HTR-8/SVneo (cell line): ENCODE measurements at places on chromosomes 12 and 14.

- no peak for DNase-seq
Observed at GRCh38 chr14:93089521-93090269, 26.0 kb downstream of the ITPK1 start.

DNA sequence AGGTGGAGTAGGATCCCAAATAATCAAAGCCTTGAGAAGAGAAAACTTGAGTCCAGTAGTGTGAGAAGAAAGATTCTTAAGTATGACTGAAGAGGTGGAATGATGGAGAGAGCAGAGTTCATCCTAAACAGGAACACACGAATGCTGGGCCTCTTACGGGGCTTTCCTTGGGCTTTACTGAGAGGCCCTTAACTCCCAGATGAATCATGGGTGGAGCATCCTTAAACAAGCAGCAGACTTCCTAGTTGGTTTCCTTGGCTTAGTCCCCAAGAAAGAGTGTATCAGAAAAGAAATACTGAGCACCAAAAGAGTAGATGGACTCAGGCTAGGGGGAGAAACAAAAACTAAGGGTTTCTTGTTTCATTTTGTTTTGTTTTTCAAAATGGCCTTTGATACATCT is 132.5 kb downstream of the GPR135 start:
- peak; percentile 38 for DNase-seq

- peak; percentile 56 for DNase-seq
Observed at GRCh38 chr14:93655078-93655750, 133.1 kb downstream of the PRIMA1 start.

DNA sequence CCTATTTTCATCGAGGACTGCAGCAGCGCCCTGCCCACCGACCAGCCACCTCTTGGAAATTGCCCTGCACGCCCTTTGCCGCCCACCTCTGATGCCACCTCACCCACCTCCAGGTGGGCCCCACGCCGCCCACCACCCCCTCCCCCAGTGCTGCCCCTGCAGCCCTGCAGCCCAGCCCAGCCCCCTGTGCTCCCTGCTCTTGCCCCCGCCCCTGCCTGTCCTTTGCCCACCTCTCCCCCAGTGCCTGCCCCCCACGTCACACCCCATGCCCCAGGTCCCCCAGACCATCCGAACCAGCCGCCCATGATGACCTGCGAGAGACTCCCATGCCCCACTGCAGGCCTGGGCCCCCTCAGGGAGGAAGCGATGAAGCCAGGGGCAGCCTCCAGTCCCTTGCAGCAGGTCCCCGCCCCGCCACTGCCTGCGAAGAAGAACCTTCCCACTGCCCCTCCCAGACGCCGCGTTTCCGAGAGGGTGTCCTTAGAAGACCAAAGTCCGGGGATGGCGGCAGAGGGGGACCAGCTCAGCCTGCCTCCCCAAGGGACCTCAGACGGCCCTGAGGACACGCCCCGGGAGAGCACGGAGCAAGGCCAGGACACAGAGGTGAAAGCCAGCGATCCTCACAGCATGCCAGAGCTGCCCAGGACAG is 96.5 kb downstream of the LGMN start:
- no peak for DNase-seq

GRCh38 chr12:69464428-69464827 is 5.8 kb upstream of the FRS2 start:
- no peak for DNase-seq

DNA sequence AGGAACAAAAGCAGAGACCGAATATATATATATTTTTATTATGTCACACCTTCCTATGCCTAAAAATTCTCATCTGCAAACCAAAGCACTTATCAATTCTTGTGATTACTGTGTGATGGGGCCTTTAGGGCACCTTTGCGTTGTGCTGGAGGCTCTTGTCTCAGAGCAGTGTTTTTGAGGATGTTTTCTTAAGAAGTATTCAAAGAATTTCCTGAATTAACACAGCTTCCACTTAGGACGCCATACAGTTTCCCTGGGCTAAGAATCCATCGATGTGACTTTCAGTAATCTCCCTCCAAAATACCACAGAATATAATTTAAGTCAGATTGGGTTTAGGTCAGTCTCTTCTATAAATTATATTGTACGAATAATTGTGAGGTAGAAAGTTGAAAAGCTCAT is 22.0 kb upstream of the HIF1A start:
- no peak for DNase-seq

DNA sequence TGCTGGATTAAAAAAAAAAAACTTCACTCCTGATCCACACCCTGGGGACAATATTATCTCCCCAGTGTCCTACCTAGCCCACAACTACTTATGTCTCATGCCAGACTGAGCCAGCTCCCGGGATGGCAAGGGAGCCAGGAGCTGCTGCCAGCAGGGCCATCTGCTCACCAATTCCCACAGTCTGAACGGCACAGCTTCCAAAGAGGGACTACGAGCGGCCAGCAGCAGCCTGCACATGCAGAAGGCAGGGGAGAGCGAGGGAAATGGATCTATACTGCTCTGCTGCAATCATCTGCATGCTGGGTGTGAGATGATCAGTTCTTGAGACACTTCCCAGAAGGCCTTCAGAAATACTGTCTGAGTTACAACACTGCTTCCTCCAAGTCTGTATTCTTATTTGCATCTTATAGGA is 11.1 kb downstream of the SSH1 start:
- DNase-seq = no peak

GRCh38 chr14:42750771-42751170 is 1144.1 kb downstream of the LRFN5 start:
- DNase-seq = no peak

DNA sequence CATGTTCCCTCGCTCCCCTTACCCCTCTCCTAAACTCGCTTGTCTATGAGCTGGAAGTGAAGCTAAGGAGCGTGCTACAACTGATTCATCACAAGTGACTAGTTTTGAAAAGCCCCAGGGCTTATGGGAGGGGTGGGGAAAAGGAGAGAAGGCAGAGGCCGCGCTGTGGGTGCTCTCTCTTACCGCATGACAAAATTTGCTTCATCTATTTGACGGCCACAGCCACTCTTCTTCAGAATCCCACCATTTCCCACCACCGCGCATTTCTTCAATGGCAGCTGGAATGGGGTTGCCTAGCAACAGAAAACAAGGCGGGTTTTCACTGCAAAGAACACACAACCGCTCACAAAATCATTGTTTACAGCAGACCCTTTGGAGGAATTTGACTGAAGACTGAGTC is 79.4 kb downstream of the ST8SIA1 start:
- DNase-seq = no peak
